ENCODE measurements at places on chromosomes 3 and 15.

DNA sequence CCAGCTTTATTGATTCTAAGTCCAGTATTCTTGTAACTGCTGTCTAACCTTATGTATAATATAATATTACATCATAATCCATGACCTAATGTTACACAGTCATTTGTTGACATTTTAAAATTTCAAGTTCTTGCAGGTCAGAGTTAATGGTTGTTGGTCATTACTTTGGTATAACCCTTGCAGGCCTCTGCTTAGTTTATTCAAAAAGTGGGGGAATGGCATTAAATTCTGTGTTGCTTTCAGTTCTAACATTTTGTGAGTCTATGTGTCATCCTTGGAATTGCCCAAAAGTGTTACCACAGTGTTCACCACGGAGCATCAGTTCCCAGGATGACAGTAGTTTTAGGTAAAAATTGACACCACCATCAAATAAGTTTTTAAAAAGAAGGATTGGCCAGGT is 174.8 kb upstream of the BCL6 start:
- DNase-seq: no peak

DNA sequence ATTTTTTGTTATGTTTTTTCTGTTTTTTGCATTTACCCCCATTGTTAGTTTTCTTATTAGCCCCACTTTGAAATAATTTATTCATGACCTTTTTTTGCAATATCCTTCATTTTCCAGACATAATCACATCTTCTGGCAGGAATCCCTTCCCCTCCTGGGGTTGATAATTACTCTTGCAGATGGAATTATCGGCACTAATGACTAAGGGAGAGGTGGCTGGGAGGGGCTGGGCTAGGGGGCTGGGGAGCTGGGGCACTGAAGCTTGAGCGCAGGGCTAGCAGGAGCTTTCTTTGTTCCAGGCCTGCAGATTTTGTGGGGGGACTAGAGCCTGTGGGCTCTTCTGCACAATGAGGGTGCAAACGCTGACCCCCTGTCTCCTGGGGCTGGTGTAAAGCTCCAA is 77.8 kb downstream of the RAB11A start:
- DNase-seq: no peak

DNA sequence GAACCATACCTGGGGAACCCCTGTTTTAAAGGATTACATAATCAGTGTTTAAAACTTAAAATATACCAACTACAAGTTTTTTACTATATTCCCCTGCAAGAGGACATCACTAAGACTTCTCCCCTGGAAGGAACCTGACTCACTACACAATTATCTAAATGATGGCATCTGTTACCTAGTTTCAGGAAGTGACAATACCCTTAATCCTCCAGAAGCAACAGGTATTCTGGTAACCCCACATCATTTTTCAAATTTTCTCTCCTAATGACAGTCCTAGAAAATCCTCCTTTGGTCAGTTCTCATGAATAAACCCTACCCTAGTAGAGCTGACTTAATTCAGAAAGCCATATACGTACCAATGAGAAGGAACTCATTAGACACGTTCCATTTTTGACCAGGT is 78.4 kb downstream of the RFX7 start:
- DNase-seq: no peak

DNA sequence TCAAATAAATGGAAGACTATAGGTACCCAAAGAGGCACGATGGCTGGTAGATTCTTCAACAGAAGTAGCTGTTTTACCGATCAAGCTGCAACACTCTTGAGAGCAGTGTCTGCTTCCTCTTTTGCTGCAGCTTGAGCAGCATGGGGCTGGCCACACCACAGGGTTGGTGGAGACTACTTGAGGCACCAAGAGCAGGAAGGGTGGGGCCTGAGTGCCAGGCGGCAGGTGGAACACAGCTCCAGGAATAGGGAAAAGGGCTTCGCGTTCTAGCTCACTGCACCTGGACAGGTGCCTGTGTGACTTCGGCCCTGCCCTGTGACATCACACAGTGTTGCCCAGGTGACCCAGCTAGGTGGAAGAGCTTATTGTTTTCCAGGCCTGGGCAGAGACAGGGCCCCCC is at the start of gene CCDC33:
TSS of gene CCDC33 (plus strand) at position 365 of the 400 bp plus-strand sequence. CDS start 394 bp downstream, outside the sequence.
- DNase-seq: peak; percentile 3

- DNase-seq: peak; percentile 51
Observed at GRCh38 chr15:99703603-99704443, 29.4 kb downstream of the LYSMD4 start.

DNA sequence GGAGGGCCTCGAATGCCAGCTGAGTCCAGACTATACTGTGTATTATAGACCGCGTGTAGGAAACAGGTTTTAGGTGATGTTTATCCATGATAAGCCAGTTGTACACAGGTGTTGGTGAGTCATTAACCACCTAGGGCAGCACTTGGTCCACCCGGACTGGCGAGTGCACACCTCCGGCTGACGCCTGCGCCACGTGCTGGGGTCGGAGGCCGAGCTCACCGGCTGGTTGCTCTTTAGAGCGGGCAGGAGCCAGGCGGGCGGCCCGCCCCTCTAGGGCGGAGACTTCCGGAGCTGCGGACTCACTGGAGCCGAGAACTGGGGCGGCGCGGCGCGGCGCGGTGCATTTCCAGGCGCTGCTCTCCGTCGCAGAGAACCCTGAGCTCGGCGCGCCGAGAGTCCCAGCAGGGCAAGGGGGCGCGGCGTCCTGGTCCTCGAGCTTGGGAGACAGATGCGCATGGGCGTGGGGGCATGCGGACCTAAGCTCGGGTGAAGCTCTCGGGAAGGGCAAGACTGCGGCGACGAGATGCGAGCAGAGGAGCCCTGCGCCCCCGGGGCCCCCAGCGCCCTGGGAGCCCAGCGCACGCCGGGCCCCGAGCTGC is at the start of gene ESYT3:
TSS of gene ESYT3 (plus strand) at position 341 of the 599 bp plus-strand sequence. CDS start at position 524, 183 bp downstream.
- peak; percentile 26 for DNase-seq

DNA sequence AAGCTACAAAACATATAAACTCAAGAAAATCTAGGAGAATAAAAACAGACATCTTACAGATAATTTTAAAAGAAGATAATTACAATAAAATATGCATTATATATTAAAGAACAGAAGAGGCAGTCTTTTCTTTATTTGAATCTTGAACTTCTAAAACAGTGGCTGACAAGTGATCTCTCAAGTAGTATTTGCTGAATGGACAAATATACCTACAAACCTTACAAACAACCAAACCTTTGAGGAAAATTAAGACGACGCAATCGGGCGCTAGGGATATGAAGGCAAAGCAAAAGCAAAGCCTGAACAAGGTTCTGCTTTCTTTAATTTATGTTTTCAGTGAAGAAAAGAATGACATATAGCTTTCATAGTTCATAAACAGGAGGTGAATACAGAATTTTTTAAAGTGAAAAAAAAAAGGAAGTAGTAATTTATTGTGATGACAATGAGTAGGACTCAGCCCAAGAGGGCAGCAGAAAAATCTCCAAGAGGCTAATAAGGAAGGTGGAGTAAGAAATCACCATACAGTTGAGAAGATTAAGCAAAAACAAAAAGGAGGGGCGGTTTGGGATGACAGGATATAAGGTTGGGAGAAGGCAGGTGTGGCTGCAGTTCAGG is 347.8 kb downstream of the TBC1D5 start:
- DNase-seq: no peak

DNA sequence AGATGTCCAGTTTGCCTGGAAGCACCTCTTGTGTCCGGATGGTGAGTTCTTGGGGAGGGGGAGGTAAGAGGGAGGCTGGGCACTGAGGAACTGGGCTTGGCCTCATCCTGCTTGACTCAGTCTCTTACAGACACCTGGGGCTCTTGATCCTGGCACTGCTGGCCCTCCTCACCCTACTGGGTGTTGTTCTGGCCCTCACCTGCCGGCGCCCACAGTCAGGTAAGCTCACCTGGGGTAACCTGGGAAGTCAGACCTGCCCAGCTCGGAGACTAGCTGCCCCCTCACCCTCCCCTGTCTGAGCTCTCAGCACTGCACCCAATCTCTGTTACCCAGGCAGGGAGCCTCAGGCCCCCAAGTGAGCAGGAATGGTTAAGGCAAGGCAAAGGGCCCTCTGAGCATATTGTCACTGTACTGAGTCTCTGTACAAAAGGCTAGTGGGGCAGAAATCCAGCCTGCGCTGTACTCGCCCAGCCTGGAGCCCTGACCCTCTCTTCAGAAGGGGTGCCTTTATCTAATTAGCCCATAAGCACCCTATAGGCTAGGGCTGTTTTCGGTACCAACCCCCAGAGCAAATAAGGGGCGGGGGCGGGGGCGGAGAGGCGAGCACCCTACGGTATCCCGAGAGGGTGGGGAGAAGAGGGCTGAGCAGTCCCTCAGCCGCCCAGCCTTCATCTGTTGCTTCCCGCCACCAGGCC is 2.2 kb upstream of the IL17RC start:
- DNase-seq: no peak

DNA sequence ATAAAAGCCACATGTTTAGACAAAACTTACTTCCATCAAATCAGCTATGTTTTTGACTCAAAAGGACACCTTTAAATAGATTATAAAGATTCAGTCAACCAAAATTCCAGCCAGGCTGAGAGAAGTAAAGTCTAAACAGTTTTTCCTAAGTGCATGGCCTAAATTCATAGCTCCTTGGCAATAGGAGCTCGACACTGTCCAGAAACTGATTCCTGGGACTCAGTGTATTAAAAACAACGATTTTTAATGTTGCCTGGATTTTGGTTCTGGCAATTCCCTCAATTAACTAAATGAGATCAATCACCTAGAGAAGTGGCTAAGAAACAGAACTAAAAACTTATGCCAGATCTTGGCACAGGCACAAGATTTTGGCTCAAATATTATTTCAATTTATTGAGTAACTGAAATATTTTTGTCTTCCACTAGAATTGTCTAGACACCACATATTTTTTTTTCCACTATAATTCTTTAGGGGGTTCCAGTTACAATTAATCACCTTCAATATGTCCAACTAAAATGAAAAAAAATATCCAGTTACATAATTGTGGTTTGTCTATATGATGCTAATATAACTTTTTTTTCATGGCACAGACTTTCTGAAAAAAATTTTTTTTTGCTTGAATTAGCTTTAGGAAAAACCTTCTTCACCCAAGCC is 135.9 kb downstream of the TFDP2 start:
- DNase-seq: no peak

Measured in HL-60 (cell line).